ENCODE measurements at places on chromosomes 16 and 17.

DNA sequence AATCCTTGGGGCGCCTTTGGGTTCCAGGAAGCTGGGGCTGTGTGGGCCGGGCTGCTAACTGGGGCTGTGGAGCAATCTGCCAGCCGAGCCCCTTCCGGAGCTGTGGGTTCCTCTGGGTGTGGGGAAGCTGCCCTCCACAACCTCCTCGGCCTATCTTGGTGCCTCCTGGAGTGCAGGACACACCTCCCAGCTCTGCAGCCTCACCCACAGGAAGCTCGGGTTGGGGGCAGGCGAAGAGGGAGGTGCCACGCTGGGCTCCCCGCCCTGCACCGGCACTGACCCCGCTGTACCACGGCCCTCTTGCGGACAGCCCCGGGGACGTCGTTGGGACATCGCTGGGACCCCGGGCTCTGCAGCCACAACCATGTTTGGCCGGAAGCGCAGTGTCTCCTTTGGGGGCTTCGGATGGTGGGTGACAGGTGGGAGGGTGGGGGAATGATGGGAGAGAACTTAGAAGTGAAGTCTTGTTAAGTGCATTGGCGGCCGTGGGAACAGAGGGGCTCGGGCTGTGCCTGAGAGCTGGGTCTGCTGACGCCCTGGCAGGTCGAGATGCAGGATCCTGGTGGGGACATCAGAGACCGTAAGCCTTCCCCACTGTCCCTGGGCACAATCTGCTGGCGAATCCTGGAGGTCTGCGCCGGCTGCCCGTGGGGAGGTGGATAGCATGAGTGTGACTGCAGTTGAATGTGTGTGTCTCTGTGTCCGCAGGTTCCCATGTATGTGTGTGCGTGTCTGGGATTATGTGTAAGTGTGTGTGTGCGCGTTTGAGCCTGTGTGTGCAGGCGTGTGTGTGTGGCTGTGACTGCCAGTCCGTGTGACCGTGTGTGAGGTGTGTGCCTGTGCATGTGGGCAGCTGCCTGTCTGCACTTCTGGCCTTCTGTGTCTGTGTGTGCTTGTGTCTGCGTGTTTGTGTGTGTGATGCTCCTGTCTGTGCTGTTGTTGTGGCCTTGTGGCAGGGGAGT lies at the start of gene RAP1GAP2:
RAP1GAP2 (plus strand) TSS at position 275 of the 962 bp plus-strand sequence; CDS start at position 365, 90 bp downstream.
- peak; percentile 95 for DNase-seq

- peak; percentile 60 for DNase-seq
These were observed 2.4 kb downstream of the SLC25A35 start for GRCh38 chr17:8292639-8293395.

- no peak for DNase-seq
These were observed 56.6 kb upstream of the RBBP6 start for GRCh38 chr16:24482681-24483202.

- DNase-seq, result peak; percentile 62
These were observed 40.1 kb upstream of the RBBP6 start for GRCh38 chr16:24499193-24499814.

DNA sequence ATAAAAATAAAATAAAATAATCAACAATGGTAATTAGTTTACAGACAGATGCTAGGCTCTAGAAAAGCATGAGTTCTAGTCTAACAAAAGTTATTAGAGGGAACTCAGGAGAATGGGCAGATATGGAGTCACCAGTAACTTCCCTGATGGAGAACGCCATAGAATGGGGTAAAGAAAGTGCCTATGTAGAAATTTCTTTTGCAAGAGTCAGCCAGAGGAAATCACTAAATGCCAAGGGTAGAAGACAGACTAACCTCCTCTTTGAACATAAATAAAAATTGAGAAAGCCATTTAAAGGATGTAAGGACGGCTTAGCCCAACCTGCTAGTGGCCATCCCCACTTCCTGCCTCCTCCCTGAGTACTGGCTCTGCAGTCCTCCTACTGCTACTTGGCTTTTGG lies 141.6 kb downstream of the VPS53 start:
- DNase-seq, result no peak

GRCh38 chr17:77253611-77254051 lies 112.9 kb downstream of the SEC14L1 start:
- DNase-seq, result no peak

- no peak for DNase-seq
These were observed 225.7 kb downstream of the UTP18 start for GRCh38 chr17:51486091-51486490.
